Activated naive CD8-positive, alpha-beta T cell treated with anti-CD3 and anti-CD28 coated beads, Interleukin-2, amount 10 ng/mL, durations not matched to agents 7 days and 5 days (primary cell): ENCODE measurements at places on chromosomes 1 and 21. TPM values are rescaled to one million over a fixed set of nuclear protein-coding genes. Genes with fewer than 3 reads are reported as not detected.

HTR1D gene
- total RNA-seq: not detected

DNA sequence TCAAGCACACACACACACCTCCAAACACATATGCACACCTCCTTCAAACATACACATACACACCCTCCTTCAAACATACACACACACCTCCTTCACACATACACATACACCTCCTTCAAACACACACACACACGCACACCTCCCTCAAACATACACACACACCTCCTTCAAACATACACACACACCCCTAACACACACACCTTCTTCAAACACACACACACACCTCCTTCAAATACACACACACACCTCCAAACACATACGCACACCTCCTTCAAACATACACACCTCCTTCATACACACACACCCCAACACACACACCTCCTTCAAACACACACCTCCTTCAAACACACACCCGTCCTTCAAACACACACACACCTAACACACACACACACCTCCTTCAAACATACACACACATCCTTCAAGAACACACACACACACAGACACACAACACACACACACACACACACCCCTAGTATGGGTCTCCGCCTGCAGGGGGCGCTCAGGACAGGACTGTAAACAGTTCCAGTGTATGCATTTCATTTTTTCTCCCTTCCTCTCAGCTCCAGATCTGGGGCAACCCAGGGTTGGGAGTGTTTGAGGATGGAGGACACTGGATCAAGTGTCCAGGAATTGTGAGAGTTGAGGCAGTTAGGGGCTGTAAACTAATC is 12.1 kb downstream of the LGR6 start:
- H3K27ac ChIP-seq: no peak overlapping the region
- peaks cover 9% of the 10 kb centered on the region for H3K4me1 ChIP-seq

- no peaks in the 10 kb centered on the region for H3K27me3 ChIP-seq
- H3K4me1 ChIP-seq: no peaks in the 10 kb centered on the region
- H3K27ac ChIP-seq: no peak overlapping the region
Measured at GRCh38 chr1:204615881-204616280, 69.7 kb downstream of the LRRN2 start.

DNA sequence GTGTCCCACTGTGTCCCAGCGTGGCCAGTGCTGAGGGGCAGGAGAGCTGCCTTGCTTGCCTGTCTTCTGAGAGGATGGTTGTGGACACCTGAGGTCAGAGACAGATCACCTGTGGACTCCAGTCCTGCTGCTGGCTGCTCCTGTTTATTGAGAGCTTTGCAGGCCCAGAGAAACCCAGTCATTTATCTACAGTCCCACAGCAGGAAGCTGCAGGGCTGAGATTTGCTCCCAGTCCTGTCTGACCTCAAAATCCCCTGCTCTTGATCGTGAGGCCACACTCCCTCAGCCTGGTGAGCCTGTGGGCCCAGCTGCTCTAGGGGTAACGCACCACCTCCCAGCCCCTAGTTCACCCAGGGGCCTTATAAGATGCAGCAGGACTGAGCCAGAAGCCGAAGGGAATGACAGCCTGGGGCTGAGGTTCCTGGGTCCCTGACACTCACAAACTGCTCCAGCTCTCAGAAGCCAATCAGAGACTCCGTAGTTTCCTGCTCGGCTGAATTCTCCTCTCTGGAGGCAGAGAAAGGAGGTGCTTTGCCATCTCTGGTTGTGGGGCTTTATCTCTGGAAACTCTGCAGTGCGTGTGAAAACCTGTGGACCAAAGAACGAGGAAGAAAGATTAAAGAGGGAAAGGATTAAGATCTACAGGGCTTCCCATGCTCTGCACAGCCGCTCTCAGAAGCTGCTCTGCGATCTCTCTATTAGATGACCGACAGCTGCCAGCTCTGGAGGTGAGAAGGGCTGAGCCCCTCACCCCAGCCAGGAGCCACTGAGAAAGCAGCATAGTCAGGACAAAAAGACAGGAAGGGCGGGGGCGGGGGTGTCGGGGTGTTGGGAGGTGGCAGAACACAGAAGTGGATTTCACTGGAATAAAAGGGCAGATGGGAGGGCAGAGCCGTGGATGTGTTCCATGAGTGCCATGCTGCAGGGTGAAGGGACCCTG is 39.1 kb downstream of the UBIAD1 start:
- H3K27me3 ChIP-seq: no peaks in the 10 kb centered on the region
- no peak for DNase-seq
- H3K4me3 ChIP-seq: no peak overlapping the region
- no peak overlapping the region for H3K27ac ChIP-seq
- H3K4me1 ChIP-seq: peaks cover 2% of the 10 kb centered on the region
